ENCODE measurements at places on chromosomes 5 and 9.

- DNase-seq, result no peak
Observed at GRCh38 chr5:169216866-169217265, 84.1 kb downstream of the SLIT3 start.

- DNase-seq, result no peak
Observed at GRCh38 chr9:5721279-5722087, 92.6 kb downstream of the RIC1 start.

DNA sequence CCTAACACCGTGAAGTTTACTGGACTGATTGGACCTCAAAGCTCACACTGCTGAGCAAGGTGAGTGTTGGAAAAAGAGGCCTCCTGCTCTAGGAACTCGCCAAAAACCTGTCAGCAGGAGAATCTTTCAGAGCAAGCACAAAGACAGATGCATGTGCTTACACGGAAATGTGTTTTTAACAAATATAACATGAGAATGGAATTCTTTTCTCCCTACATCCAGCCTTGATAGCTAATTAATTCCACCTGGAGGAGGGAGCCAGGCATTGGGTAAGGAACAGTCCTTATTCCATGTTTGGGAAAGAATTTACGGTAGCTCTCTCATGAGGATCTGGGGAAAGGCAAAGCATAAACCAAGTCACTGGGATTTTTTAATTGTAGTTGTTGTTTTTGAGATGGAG is 98.8 kb downstream of the KLF4 start:
- no peak for DNase-seq

- DNase-seq, result no peak
Observed at GRCh38 chr5:150057996-150058395, 28.4 kb downstream of the CSF1R start.

- no peak for DNase-seq
Observed at GRCh38 chr9:20832775-20833174, 148.7 kb downstream of the FOCAD start.

GRCh38 chr9:120284821-120285220 is 295.1 kb downstream of the CDK5RAP2 start:
- no peak for DNase-seq

- DNase-seq, result no peak
Observed at GRCh38 chr9:14098486-14099180, 215.3 kb downstream of the NFIB start.

DNA sequence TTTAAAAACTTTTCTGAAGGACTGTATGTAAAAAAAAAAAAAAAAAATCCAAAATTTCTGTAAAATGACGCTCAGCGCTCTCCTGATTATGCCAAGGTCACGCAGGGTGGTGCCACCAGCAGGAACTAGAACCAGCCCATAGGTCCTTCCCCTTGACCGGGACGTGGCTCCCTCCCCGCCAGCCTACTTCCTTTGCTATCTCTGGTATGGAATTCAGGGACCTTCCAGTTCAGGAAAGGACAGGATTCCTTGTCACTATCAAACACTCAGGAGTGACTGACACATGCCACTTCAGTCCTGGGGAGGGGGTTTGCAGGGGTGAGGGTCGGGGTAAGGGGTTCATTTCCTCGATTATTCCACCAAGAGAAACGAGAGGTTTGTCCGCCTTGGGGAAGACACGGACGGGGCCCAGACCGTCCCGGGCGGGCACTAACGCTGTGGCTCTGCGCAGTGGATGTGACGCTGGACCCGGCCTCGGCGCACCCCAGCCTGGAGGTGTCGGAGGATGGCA is 18.8 kb downstream of the BTNL9 start:
- DNase-seq, result no peak

GRCh38 chr5:180644129-180644824 is 5.1 kb downstream of the FLT4 start:
- no peak for DNase-seq

- DNase-seq, result no peak
Observed at GRCh38 chr5:12292610-12293204, 388.5 kb upstream of the CTNND2 start.

GRCh38 chr5:178069909-178070308 is 43.4 kb upstream of the N4BP3 start:
- no peak for DNase-seq

- no peak for DNase-seq
Observed at GRCh38 chr5:154779105-154779504, 23.9 kb downstream of the LARP1 start.

GRCh38 chr5:181198905-181199519 is 6.0 kb downstream of the TRIM7 start:
- DNase-seq, result no peak

DNA sequence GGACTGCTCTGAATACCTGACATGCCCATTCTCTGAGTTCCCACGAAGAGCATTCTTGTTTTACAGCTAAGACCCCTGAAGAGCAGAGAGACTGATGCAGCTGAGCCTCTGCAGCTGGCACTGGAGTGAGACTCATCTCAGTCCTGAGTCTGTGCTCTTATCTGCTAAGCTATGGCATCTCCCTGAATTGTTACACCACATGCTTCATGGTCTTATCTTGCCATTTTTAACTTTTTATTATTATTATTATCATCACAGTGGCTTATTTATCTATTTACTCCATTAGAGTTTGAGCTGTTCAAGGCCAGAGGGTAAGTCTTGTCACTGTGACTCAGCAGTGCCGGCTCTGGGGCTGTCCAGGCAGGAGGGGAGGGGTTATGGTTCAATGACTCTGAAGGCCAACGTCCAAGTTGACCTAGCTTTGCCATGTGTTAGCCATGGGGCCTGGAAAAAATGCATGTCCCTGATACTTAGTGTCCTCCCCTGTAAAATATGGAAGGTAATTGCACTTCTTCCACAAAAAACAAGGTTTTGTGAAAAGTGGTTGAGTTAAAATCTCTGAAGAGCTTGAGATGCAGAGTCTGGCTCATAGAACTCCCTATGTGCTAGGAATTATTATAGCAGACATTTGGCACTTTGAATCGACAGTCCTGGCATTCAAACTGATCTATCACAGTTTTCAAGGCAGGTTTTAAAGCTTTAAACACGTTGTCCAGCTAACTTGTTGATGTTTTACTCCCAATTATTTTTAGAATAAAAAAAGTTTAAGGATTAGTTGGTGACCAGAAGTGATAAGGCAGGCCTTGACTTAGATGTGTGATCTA is 94.6 kb downstream of the ALDH1A1 start:
- no peak for DNase-seq

- no peak for DNase-seq
Observed at GRCh38 chr5:32279786-32280185, 33.0 kb downstream of the MTMR12 start.

- DNase-seq, result no peak
Observed at GRCh38 chr9:83296123-83296522, 233.2 kb upstream of the RASEF start.

DNA sequence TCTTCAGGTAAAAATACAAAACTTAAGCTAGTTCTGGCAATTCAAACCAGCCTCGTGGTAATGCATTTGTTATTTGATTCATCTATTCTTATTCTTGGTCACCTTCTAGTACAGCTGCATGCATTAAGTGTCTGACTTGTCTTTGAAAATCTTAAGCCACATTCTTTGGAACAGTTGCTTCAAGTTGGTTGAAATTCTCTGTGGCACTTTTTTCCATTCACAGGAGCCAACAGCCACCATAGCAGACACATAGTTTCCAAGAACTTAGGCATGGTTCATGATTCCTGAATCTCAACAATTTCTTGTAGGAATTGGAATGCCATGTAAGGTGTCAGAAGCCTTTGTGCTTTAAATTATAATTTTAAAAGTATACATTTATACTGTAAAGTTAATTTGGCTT is 47.4 kb upstream of the MEF2C start:
- no peak for DNase-seq

DNA sequence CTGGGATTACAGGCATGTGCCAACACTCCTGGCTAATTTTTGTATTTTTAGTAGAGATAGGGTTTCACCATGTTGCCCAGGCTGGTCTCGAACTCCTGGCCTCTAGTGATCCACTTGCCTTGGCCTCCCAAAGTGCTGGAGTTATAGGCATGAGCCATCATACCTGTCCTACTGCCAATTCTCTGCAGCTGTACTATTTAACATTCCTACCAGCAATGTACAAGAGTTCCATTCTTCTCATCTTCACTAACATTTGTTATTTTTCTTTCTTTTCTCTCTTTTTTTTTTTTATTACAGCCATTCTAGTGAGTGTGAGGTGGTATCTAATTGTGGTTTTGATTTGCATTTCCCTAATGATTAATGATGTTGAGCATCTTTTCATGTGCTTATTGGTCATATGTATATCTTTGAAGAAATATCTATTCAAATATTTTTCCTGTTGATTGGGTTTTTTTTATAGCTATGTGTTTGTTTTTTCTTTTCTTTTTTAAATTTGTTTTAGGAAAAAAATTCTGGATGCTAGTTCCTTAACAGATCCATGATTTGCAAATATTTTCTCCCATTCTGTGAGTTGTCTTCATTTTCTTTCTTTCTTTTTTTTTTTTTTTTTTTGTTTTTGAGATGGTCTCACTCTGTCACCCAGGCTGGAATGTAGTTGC is 17.4 kb downstream of the ANKHD1 start:
- no peak for DNase-seq

DNA sequence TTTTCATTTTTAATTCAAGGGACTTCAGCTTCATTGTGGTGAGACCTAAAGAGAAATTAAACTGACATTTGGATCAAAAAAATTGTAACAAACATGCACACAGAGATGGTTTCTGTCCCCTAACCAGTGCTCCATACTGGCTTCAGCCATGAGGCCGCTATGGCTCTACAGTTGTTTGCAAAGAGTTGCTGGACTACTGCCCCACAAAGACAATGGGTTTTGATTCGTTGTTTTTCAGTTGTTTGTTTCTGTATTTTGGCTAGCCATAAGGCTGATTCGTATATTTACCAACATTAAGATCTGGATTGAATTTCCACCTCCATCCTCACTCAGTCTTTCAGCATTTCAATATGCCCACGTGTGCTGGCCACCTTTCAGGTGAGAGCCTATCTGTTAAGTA is 163.7 kb upstream of the KIF2A start:
- no peak for DNase-seq

DNA sequence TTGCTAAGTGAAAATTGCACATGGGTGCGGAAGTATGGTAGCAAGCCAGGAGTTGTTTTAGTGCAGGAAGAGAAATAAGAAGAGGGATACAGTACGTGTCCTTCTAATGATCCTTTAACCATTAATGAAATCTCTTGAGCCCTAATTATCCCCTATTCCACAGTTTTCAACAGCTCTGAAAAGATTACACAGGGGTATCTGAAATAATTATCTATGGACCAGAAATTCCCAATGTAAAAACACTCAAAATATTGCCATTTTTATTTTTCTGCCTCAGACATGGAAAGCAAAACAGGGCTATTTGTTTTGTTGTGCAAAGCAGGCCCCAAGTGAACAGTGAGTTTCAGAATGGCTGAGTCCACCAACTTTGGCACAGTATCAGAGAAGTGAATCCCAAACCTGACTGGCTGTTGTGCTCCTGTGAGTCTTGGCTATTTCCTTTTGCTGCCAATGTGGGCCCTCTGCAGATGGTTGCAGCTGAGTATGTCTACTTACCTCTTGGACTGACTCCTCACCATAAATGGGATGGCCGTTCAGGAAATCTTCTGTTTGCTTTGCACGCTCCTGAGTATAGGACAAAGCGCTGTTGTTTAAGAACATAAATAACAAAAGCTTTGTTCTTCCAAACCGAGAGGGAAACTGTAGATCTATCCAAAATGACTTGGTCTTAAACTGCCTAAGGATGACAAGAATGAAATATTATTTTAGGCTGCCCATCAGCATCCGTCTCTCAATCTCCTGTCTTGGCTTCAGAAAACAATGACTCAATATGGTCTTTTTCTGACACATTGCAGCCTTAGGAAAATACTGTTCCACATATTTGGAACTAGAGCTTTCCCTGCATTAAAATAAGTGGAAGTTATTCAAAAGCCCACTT is 204.1 kb downstream of the DEPDC1B start:
- no peak for DNase-seq

DNA sequence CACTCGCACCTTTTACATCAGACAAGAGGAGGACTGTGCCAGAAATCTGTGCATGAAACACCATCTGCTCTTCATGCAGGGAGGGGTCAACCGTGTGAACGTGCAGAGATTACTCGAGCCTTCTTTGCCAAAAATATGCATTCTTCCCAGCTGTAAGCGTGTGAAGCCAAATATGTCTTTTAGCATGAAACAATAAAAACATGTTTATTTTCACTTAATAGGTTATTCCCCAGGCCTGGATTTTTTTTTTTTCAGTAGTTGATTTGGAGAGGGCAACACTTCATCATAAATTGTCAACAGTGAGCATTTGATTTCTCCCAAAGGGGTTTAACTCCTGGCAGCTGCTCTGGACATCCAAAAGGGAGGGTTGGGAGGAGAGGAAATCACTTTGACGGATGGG is 23.8 kb downstream of the PLAC8L1 start:
- no peak for DNase-seq

GRCh38 chr5:14948383-14948782 is 76.8 kb upstream of the ANKH start:
- DNase-seq, result no peak

GRCh38 chr5:867300-867870 is 16.6 kb upstream of the ZDHHC11 start:
- no peak for DNase-seq

Measured in stimulated activated CD4-positive, alpha-beta T cell treated with anti-CD3 and anti-CD28 coated beads, Interleukin-15, amount 100 ng/mL, for 1 hour (primary cell).